ENCODE measurements at places on chromosomes 6 and 20.

DNA sequence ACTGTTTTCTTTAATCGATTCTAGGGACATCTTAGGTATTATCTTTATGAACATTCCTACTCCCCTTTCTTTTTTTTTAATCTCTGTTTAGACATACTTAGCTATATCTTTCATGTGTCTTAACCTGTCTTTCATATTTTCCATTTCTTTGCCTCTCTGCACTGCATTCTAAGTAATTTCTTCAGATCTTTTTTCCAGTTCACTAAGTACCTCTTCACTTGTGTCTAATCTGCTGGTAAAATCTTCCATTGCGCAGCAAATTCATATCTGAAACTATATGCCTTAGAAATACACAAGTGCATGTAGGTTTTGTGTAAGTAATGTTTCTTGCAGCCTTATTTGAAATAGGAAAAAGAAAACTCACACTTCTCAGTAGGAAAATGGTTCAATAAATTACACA lies 165.4 kb upstream of the BTBD3 start:
- DNase-seq: no peak

DNA sequence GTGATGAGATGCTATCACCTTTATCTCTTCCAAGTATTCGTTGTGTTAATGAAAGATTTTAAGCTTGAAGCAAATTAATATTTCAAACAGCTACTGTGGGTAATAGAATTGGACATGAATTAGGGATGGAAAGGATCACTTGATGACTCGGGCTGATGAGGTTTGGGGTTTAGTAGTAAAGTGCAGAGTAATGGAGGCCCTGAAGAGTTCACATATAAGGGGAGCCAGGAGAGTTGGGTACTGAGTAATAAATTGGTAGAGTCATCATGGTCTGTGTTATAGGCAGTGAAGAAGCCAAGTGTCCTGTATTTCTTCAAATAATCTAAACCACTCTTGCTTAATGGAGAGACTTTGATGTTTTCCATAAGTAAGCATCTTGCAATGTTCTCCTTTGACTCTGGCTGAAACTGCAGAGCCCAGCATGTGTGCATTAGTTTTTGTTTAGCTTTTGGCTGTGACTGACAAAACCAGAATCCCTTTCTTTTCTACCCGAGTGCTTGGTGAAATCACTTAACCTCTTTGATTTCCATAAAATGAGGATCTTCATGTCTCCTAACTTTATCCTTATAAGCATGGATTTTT lies 57.6 kb downstream of the L3MBTL3 start:
- no peak for DNase-seq

- DNase-seq: peak; percentile 30
These were observed 128.5 kb downstream of the HFE start for GRCh38 chr6:26215585-26216358.

DNA sequence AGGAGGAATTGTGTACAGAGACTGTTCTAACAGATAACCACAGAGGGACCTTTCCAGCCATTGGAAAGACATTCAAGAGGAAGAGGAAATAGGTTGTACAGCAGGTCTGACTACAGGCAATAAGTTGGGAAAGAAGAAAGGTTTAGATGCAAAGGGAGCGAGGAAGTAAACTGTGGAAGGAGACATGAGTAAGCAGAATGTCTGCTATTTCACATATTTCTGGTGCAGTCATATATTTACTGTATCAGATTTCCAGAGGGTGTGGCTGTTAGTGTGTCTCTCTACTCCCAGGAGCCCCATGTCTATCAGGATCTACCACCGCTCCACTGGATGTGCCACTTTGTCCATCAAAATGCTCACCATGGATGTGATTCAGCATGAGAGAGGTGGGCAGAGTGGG lies 25.9 kb downstream of the MRS2 start:
- peak; percentile 31 for DNase-seq

- no peak for DNase-seq
These were observed 3.7 kb upstream of the SH3BGRL2 start for GRCh38 chr6:79627422-79627821.

DNA sequence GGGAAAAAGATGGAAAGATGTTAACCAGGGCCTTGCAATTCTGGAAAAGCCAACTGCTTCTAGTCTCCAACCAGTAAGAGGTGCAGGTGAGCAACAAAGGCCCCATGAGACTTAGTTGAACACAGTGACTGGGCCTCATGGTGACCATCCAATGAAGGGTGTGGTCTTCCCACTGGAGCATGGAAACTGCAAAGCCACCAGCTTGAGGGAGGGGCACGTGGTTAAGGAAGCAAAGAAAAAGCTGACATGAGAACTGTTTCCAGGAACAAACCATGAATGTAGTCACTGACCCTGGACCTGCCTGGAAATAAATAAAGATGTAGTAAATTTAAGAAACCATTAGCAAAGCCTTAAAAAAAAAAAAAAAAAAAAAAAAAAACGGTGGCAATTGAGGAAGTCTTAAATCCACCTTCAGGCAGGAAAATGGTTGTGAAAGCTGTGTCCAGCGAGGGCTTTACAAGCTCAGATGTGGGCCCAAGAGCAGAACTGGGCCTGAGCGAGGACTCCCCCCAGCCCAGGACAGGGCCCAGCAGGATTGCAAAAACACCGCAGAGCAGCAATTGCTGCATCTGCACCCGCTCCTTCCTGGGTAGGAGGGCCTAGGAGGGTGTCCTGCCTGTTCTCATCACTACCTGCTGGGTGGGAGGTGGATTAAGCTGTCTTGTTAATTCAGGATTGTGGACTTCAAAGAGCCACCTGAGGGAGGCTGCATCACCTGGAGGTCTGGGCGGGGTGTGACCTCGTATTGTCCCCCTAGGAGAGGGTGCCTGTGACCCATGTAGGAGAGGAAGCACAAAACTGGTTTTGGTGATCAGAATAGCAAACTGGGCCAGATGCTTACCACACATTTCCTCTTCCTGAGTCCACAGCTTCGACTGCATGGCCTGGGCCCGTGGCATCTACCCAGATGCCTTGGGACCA lies 10.3 kb downstream of the GFRA4 start:
- DNase-seq: no peak

- DNase-seq: peak; percentile 64
These were observed 25.6 kb upstream of the FUCA2 start for GRCh38 chr6:143536866-143537691.

DNA sequence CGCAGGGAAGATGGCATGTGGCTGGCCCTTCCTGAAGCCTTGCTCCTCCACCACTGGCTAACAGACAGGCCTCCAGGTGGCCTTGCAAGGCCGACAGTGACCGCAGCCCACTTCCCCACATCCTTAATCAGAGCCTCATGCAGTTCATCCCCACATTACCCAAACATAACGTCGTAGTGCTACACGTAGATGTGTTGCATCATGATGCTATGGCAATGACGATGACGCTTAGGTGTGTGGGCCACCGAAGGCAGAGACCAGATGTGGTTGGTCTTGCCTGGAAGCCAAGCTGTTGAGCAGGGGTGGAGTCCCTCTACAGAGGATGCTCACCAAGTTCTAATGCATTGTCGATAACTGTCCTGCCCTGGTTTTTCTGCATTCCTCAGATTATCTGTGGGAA lies 5.6 kb downstream of the CD93 start:
- no peak for DNase-seq

DNA sequence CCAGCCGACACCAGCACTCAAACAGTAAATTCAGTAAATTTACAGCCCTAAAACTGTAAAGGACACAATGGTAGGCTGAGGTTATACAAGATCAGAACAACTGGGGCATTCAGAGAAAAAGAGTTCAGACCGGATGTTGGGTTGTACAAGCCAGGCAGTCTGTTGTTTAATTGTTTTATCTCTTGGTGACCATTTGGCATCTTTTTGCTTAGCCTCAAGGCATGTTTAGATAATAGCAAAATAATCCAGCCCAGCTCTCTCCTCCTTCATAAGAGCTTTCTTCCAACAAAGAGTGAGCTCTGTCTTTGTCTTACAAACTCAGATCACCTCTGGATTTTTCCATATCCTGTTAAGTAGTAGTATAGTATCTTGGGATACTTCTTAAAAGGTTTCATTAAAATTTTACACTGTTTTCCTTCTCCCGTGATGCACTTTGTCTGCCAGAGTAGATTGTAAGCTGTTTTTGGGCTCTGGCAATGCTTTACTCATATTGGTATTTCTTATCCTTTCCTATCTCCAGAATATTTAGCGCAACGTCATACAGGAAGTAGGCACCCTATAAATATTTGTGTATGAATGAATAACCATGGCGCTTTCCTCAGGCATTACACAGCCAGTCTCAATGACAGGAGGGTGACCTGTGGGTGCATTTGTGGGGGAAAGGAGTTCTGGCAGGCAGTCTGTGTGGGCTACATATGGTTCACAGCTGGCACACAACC lies 35.6 kb upstream of the TRAM2 start:
- DNase-seq: no peak

DNA sequence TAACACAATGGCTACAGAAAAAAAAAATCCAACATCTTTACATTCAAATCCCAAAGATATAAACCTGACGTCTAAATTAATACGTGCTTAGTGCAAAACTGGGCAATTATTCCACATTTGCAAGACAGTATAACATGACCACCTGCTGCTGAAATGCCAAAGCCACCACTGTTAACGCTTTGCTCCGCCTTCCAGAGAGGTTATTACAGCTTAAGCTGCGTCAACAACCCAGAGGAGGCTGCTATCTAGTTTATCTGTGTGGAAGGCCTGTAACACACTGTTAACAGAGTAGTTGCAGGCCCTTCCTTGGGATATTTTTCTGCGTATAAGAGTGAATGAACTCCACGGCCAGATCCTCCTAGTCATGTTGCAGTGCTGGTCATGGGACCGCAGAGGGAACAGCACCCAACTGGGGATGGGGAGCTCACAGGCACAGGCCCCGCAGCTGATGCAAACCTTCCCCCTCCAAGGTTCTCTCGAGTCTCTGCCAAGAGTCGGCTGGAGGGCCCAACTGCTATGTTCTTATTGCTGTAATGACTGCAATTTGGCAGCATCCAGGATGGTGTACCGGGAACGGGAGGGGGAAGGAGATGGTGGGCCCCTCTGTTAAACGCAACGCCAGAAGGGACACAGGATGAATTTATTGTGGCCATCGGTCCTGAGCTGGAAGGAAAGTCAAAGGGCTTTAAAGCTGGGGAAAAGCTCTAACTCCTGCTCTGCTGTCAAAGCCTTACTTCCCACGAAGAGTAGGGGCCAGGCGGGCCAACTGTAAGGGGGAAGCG lies 993 bp upstream of the NCOA7 start:
- DNase-seq: peak; percentile 49

GRCh38 chr20:3749689-3750531 lies 17.4 kb downstream of the HSPA12B start:
- no peak for DNase-seq

DNA sequence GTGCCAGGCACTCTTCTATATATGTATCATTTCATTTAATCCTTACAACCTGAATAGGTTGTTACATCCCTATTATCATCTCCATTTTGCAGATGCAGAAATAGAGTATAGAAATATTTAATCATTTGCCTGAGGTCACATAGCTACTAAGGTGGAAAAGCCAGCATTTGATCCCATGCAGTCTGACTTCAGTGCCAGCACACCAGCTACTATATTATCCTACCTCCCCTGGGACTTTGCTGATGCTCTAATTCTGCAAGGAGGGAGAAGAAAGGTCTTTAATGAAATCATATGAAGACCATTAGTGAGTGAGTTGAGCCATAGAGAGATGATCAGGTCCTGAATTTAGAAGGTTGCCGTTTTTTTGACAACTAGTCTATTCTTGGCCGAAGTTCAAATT lies 53.7 kb downstream of the TOP1 start:
- no peak for DNase-seq

GRCh38 chr6:52548999-52549398 lies 27.9 kb downstream of the TRAM2 start:
- DNase-seq: no peak

- peak; percentile 24 for DNase-seq
These were observed 1.1 kb downstream of the AMD1 start for GRCh38 chr6:110875548-110876169.

- no peak for DNase-seq
These were observed 9.6 kb downstream of the C6orf136 start for GRCh38 chr6:30656513-30656912.

DNA sequence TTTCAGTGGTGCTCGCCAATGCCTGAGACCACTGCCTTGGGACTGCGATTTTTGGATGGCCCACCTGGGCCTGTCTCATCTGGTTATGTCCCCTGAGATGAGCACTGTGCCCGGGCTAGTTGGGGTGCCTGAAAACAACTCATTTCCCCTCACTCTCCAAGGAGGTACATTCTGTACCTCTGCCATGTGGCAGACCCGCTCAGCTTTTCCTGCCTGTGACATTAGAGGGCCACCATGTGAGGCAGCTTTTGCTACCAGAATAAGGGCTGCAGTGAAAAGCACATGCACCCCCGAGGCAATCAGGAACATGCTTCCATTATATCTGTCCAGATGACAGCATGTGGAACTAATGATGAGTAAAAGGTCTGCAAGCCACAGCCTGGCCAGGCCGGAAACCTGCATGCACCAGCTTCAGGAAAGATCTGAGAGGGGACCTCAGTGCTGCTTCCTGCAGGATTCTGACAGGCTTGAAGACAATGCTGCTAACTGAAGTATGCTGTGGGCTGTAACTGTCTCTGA lies 11.3 kb upstream of the SRSF6 start:
- no peak for DNase-seq

DNA sequence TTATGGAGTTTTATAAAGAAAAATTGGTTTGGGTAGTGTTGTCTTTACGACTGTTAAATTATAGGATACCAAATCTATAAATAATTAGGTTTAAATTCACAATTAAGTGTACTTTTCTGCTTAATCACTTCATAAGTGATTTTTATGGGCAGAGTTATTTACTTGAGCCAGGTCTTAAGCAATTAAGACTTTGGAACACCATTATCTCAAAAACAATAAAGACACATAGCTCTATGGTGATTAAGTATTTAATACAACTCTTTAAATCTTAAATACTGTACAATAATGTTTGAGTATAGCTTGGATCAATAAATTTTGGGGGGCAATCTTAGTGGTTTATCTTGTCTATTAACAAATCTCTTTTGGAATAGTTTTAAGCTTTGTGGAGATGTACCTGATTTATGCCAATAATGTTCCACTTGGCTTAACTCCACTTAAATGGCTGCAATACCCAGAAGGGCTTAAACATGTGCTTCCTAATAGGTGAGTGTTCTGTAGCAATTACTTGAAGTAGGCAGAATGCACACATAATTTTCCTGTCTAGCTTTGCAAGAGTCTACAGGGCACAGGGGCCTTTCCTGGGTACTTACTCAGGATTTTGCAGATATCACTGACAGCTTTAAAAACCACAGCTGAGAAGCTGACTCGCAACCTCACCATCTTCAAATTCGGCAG lies 7.5 kb downstream of the FERMT1 start:
- no peak for DNase-seq

DNA sequence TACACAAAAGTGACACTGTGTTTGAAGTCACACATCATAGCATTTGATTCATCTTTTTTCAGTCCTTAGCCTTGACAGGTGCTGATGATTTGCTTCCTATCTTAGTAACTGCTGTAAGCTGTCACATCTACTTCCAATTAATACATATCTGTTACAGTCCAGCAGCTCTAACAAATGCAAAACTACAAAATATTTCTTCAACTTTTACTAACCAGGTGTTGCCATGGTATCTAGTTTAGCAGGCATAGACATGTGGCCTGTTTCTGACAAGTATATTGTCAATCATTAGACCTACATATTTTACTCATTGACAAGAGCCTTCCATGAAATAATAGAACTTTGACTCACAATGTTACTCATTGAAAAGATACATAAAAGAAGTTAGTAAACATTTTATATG lies 1159.7 kb downstream of the GRIK2 start:
- DNase-seq: no peak

- DNase-seq: no peak
These were observed 36.2 kb downstream of the PDRG1 start for GRCh38 chr20:31915491-31916280.

- no peak for DNase-seq
These were observed 40.2 kb upstream of the TNFRSF21 start for GRCh38 chr6:47349931-47350330.

GRCh38 chr6:164991573-164991972 lies 317.8 kb downstream of the C6orf118 start:
- DNase-seq: no peak
